Ovary (tissue), 10 donors: ENCODE measurements at places on chromosomes 13 and 19. TPM values are rescaled to one million over a fixed set of nuclear protein-coding genes. Genes with fewer than 3 reads are reported as not detected.

The CEACAM8 gene
- not detected for polyA plus RNA-seq

The EID2 gene
- polyA plus RNA-seq: 13.5 TPM

The TDRD12 gene
- 0.63 TPM for polyA plus RNA-seq

The CPB2 gene
- polyA plus RNA-seq: not detected

DNA sequence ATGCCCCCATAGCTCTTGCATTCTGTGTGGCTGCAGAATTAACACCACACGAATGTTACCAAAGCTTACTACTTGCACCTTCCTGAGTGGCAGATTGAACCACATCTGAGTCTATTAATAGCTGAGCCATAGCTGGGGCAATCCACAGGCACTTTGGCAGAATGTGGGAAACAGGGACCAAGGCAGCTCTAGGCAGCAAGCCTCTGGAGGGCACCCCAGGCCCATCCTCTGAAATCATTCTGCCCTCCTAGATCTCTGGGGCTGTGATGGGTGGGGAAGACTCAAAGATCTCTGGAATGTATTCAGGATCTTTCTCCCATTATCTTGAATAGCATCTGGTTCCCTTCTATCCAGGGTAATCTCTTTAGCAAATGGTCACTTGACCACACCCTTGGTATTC, 139.3 kb downstream of the TNFRSF19 start:
- no peak for DNase-seq

The ALOX5AP gene
- polyA plus RNA-seq: 7.8 TPM

The CLIP3 gene
- 34.3 TPM for polyA plus RNA-seq

The MYO16 gene
- polyA plus RNA-seq: 0.37 TPM

DNA sequence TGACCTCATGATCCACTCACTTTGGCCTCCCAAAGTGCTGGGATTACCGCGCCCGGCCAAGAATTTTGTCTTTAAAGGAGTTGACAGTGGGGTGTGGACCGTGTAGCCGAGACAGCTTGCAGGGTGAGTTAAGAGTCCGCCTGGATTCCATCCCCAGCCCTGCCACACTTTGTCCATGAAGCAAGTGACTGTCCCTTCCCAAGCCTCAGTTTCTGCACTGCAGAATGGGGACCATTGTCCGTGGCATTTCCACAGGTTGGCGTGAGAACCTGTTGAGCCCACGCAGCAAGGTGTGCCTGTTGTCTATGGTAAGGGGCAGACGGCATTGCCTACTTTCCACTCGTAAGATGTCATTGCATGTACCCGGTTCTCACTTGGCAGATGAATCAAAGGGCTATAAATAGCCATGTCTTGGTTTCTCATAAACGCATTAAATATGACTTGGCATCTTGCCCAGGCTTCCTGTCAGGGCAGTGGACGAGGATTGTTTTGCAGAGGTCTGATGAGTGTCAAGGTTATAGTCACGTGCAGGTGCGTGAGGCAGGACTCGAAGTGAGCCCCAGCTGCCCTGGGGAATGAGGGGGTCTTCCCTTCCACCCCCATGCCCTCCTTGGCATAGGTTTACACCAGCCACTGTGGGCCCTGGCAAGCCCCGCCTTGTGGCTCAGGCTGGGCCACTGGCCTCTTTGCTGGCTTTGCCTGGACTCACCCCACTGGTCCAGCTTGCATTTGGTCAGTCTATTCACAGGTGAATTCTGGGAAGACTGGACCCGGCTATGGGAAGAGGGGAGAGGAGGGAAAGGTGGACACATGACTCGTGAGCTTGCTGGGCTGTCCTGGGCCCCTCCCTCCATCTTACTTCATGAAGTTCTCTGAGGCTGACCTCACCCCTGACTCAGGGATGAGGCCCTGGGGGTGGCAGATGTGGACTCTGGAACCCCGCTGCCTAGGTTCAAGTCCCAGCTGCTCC, 14.6 kb downstream of the FAM187B start:
- peak; percentile 27 for DNase-seq

GRCh38 chr13:47426126-47426849, 529.4 kb upstream of the HTR2A start:
- DNase-seq: no peak

The GIPC3 gene
- 0.52 TPM for polyA plus RNA-seq

- no peak for DNase-seq
Measured at GRCh38 chr13:72852207-72852606, 70.3 kb downstream of the PIBF1 start.

GRCh38 chr19:8648240-8648639, 17.8 kb downstream of the NFILZ start:
- no peak for DNase-seq
